ENCODE measurements at places on chromosomes 6 and 20.
A peak's percentile ranks its signal among the peaks of the same experiment; 100 is the strongest.

- no peak for DNase-seq
These were observed 306.0 kb upstream of the MARCKS start for GRCh38 chr6:113551168-113551567.

GRCh38 chr6:108764580-108764950, 83.7 kb upstream of the ARMC2 start:
- no peak for DNase-seq

GRCh38 chr6:26383624-26384417, 913 bp downstream of the BTN2A2 start:
- DNase-seq, result peak; percentile 9

GRCh38 chr20:60690771-60691170, 561.3 kb upstream of the CDH4 start:
- DNase-seq, result no peak

- DNase-seq, result no peak
These were observed 11.9 kb downstream of the MEA1 start for GRCh38 chr6:43001843-43002242.

DNA sequence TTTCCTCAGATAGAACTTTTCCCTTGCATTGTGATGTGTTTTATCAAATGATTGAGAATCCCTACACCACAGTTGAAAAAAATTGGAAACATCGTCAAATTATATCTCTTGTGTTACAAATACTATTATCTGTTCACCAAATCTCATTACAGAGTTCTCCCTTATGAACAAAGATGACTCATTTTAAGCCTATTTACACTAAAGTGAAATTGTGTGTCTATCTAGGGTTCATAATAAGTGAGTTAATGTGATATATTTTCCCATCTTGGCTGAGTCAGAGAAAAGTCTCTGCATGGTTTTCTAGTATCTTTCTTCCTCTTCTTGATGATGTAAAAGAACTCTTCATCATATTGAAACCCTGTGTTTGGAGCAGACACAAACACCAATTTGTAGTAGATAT, 1263.3 kb upstream of the EYS start:
- no peak for DNase-seq

DNA sequence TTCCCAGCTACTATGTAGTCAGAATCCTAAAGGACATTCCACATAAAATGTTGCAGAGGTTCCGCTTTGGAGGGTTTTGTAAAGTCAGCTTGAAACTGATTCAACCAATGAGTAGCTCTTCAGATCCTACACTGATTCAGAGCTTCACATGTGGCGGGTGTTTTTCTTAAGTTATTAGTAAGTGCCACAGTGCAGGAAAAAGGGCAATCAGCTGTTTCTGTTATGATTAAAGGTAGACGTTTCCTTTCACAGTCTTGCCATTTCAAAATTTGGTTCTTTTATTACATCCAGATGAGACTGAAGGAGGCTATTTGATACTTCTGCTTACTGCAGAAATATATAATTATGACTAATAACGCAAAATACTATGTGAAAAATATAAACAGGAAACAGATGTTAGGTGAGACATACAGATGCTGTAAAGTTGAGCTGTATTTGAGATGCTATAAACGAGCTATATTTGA, 443.9 kb downstream of the CDKAL1 start:
- no peak for DNase-seq

DNA sequence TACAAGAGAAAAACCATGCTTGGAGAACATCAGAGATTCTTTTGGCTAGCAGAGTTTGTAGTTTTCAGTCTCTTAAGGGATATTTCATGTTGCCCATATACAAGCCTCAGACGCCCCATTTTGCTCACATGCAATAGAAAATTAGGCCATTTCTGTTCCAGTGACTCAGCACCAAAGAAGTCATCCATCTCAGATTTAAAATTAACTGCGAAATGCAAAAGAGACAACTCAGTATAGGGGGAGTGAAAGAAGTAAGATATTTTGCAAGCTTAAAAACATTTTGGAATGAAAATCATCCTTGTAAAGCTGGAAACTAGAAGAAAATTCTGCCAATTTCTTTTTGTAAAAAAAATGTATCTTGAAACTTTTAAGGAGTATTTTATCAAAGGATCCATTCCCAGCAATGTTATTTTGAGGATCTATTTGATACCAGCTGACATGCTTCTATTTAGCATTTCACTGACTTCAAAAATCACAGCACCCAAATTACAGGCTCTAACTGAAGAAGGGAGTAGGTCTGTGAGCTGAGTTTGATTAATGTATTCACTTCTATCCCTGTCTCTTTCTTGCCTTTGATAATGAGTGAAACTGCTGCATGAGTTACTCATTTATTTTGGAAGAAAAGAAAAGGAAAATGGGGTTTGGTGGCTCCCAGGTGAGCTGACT, 223.7 kb upstream of the SULF2 start:
- DNase-seq, result no peak

DNA sequence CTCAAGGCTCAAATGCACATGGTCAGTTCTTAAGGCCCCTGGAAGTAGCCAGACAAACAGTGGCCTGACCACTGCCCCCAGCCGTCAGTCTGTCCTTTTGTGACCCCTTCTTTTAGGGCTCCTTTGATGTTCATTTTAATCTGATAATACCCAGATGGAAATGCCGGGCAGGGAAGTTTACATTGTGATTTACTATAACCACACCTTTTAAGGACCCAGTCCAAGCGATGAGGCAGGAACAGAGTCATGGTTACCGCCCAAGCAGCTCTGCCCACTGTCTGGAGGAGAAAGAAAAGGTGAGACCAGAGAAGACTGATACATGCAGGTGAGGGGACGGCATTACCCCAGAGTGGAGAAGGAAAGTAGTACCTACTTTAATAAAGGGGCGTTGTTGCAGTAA, 110.6 kb downstream of the PLEKHG1 start:
- no peak for DNase-seq

DNA sequence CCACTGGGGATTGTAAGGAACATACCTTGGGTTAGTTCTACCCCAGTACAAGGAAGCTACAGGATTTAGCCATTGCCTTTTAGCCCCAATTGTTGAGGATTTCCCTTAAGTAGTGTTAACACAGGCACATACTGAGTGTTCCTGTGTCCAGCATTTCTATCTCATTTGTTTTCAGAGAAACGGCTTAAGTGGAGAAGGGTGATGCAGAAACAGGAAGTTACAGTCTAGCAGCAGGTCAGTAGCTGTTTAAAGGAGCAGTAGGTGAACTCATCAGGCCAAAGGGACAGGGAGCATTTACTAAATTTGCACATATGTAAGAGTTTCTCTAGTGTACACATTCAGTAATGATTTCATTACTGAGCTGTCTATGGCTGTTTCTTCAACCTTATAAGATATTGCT, 644.2 kb upstream of the GJE1 start:
- DNase-seq, result no peak

GRCh38 chr6:128713461-128713860, 169.5 kb upstream of the LAMA2 start:
- no peak for DNase-seq

DNA sequence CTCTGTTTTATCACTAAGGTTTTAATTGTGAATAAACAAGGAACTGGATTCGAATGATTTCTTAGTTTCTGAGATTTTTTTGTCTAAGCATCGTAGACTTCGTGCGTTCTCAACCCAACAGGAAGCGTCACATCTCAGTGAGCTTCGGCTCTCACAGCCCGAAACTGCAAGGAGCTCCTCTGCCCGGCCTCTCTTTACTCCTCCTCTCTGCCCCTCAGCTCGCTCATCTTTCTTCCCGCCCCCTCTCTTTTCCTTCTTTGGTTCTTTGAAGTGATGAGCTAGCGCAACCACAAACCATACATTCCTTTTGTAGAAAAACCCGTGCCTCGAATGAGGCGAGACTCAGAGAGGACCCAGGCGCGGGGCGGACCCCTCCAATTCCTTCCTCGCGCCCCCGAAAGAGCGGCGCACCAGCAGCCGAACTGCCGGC, 480 bp upstream of the NT5E start:
- no peak for DNase-seq

- no peak for DNase-seq
These were observed 167.7 kb downstream of the SIM1 start for GRCh38 chr6:100296810-100297544.

GRCh38 chr6:37432590-37432915, 468 bp upstream of the CMTR1 start:
- DNase-seq, result no peak

- DNase-seq, result no peak
These were observed 8.2 kb upstream of the PXDC1 start for GRCh38 chr6:3759646-3760232.

GRCh38 chr6:169407325-169407724, 153.7 kb upstream of the THBS2 start:
- no peak for DNase-seq

- DNase-seq, result no peak
These were observed 1.7 kb downstream of the ADRM1 start for GRCh38 chr20:62304331-62305148.

GRCh38 chr6:154650351-154650750, 82.9 kb upstream of the SCAF8 start:
- no peak for DNase-seq

- DNase-seq, result no peak
These were observed 52.2 kb downstream of the CDC40 start for GRCh38 chr6:110232450-110232849.

DNA sequence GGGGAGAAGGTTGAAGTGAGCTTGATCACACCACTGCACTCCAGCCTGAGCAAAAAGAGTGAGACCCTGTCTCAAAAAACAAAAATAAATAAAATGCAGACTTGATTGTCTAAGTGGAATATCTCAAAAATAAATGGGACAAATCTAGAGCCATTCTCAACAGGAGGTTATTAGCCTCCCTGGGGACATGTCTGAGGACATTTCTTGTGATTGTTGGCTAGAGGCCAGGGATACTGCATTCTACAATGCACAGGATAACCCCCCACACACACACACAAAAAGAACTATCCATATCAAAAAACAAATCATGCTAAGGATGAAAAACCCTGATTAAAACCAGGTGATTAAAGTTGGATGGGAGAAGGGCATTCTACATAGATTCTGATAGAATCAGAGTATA, 37.5 kb downstream of the FAM217A start:
- DNase-seq, result no peak

- DNase-seq, result peak; percentile 71
These were observed 66.4 kb downstream of the STX11 start for GRCh38 chr6:144216668-144217218.

DNA sequence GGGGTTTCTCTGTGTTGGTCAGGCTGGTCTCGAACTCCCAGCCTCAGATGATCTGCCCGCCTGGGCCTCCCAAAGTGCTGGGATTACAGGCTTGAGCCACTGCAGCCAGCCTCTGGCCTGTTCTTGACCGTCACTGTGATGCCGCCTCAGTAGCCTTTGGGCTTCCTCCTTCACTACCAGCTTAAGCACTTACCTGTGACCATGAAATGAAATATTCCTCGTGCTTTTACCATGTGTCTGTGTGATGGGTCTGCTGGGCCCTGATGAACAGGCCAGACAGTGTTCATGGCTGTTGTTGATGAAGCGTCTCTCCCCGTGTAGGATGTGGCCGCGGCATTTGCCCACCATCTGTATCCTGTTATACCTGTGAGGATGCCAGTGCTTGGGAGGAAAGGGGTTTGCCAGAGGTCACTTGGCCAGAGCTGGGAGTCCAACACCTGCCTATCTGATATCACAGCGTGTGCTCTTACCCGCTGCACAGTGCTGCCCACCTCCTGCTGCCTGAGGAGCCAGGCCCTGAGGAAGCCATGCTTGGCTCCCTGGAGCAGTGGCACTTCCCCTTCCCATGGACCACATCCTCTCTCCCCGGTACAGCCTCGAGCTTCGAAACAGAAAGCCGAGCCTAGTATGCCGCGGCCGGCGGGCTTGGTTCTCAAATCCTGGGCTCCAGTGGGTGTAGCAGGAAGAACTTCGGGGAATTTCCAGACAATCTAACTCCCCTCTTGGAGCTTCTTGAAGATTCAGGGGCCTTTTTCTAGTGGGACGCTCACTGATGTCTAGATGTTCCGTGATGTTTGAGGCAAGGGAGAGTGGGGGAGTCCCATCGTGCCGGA, 167.9 kb downstream of the ZDHHC14 start:
- DNase-seq, result no peak

GRCh38 chr6:3687847-3688246, 63.7 kb downstream of the PXDC1 start:
- no peak for DNase-seq

- DNase-seq, result peak; percentile 59
These were observed 8.9 kb downstream of the BPIFB1 start for GRCh38 chr20:33291830-33292355.

GRCh38 chr20:38109591-38110524, 55.2 kb downstream of the TGM2 start:
- no peak for DNase-seq

- DNase-seq, result no peak
These were observed 71.2 kb upstream of the EMILIN3 start for GRCh38 chr20:41437836-41438235.

DNA sequence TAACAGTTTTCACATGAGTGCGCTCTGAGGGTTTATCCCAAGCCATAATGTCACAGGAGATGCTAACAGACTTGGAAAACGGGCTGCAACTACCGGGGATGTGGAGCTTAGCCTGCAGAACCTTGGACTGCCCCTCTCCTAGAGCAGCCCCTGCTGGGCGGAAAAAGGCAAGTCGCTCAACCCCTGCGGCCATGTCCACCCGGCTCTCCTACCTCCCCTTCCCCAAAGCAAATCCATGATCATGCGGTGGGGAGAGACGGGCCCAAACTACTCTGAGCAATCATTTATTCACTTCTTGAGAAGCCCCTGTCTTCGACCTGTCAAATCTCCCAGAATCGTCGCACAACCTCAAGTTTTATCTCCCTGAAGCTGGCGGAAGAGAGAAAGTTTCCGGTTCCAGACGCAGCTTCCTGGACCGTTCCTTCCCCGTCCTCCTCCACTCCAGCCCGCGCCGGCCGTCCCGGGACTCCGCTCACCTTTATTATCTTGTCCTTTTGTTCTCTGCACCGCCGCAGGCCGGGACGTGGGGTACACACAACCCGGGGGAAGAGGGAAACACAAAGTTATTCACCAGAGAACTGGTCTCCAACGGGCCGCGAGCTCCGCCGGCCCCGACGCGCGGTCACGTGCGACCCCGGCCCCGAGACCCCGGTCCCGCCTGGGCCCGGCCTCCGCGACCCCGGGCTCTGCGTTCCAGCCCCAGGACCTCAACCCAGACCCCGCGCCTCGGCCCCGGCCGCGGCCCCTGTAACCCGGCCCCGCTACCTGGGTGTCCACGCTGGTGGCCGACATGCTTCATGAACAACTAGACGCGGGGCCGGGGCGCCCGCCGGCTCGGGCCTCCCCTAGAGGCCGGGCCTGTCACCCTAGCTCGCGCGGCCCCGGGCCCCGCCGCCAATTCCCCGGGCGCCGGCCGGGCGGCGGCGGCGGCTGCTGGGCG, 560 bp downstream of the YTHDF1 start:
- DNase-seq, result no peak

DNA sequence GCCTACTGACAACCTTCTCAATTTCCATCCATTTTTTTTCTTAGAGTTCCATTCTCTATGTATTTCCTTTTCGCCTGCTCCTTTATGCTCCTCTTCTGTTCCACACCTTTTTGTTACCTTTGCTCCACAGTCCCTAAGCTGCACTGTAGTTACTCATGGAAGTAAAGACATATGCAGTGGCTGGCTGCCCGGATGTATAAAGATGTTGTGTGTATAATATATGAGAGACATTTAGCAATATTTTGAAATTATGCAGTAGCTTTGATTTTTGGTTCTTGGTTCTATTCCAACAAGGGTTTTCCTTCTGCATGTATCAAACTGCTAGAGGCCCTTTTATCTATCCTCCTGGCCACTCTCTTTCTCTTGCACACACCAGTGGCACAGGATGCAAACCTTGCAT, 234.9 kb downstream of the DOK5 start:
- DNase-seq, result no peak

Measured in stimulated activated naive CD4-positive, alpha-beta T cell (primary cell).